ENCODE measurements at places on chromosomes 11 and 22.

- peak; percentile 59 for DNase-seq
Observed at GRCh38 chr11:40293655-40294348, 1165.7 kb downstream of the LRRC4C start.

DNA sequence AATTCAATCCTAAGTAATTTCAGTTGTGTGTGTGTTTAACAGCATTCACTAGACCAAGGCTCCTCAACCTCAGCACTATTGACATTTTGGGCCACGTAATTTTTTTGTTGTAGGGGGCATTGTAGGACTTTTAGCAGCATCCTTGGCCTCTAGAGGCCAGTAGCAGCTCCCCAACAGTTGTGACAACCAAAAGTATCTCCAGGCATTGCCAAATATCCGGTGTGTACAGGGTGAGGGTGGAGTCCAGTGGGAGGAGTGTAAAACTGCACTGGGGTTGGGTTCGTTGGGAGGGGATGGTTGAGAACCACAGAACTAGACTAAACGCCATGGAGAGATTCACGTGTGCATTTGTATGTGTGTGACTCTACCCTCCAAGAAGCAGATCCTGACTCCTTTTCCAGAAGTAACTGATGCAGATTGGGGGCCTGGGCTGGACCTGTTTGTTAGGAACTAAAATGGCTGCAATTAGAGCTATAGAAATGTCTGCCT, 5.9 kb upstream of the PHF21A start:
- DNase-seq = peak; percentile 90

DNA sequence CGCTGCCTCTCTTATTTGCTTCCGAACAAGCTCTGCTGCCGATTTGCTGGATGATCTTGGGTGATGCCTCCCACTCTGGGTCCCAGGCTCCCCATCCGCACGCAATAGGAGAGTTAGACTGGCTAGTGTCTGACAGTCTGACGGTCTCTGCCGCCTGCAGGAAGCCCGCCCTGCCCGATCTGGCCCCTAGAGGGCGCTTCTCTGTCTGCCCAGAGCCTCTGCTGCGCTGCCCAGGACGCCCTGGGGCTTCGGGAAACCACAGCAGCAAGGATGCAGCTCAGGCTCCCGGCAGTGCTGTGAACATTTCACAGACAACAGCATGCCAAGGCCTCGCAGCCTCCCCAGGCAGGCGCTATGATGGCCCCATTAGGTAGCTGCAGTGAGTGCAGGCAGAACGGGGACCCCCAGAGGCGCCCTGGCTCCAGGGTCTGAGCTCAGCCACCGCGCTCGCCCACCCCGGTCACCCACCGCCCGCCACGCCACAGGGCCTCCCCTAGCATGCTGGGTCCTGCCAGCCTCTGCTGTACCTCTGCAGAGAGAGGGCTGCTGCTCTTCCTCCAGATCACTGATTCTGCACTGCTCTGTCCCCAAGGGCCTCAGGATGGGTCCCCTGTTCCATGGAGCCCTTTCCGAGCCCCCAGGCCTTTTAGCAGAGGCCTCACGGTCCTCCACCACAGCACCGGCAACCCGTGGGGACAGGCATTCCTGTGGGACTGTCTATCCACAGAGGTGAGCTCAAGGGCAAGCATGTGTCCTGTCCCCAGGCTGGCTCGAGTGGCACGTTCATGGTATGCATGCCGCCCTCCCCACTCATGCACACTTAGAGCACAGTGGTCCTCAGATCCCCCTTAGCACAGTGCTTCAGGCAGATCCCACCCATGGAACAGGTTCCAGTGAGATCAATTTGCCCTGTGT, 4.3 kb upstream of the BAIAP2L2 start:
- DNase-seq = peak; percentile 73

- DNase-seq = no peak
Observed at GRCh38 chr11:71153005-71153390, 99.4 kb downstream of the SHANK2 start.

GRCh38 chr11:96014217-96014616, 90.3 kb upstream of the MTMR2 start:
- DNase-seq = no peak

DNA sequence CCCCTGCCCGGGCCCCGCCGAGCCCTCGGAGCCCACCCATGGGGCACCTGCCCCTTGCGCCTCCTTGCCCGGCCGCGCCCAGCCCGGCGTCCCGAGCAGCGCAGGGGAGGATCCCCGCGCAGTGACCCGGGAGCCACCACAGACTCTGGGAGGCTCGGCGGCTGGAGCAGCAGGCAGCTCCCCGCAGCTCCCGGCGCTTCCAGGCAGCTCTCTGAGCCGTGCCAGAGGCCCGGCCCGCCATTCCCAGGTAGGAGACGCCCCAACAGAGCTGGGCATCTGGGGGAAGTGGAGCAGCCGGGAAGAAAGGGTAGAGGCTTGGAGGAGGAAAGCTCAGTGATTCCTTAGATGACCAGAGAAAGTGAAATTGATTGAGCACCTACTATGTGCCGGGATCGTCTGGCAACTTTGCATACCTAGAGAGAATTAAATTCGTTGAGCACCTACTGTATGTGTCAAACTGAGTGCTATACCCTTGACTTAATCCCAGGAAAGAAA, 670 bp downstream of the RASD2 start:
- DNase-seq = no peak

- peak; percentile 90 for DNase-seq
Observed at GRCh38 chr22:46734830-46735453, 3.1 kb downstream of the CERK start.

DNA sequence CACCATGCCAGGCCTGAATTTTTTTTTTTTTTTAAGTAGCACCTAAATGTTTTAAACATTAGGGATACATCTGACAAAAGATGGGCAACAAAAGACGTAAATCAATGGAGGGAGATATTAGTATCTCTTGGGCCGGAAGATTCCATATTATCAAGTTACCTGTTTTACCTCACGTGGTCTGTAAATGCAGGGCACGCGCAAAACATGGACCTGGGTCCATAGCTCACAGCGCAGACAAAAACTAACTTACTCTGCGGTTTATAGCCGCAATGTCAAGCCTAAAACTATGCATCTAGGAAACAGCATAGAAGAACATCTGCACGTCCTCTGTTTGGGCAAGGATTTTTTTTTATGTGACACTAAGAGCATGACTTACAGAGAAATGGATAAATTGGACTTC, 31.5 kb upstream of the PANX2 start:
- peak; percentile 40 for DNase-seq

DNA sequence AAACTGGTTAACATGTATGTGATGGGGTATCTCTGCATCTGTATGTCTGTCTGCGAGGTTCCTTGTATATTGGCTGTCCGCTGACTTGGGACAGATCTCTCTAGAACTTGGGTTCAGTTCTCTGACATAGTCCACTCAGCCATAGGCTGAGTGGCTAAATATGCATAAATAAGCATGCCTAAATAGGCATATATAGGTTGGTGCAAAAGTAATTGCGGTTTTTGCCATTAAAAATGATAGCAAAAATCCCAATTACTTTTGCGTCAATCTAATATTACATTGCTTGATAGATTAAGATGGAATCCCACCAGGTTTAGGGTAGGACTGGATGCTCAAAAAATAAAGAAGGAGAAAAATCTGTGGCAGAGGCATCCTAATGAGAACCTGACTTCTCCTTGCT, 8.8 kb downstream of the LRRC55 start:
- DNase-seq = no peak

GRCh38 chr11:83437939-83438338, 151.8 kb upstream of the CCDC90B start:
- no peak for DNase-seq

DNA sequence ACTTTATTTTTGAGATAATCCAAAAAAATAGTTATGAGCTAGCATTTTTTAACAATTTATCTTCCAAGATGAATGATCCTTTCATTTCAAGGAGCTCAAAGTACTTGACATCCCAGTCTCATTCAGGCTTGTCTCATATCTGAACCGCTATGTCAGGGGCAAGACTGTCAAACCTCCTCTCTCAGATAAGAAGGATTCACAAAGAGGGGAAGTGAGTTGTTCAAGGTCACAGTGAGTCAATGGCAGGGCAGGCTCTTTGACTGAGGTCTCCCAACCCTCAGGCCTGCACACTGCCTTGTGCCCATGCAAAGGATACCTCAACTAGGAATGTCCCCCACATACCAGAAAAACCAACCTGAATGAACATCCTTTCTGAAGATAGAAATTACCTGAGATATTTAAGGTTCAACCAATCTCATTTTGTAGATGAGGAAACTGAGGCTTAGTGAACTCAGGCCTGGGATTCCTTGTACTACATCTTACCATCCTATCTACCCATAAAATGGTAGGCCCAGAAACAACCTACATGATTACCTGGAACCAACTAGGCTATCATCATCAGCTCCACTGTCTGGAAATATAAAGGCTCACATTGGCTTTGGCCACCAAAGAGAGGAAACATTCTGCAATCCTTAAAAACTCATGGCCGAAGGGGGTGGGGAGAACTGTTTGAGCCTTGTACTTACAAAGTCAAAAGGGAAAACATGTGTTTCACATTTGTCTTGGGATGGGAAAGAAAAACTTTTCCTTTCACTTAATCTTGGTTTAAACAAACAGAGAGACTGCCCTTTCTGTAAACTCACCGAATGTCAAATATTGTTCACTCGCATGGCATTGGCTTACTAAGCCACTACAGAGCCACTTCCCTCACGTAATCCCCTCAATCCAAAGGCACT, 51.1 kb downstream of the LIF start:
- DNase-seq = no peak

- peak; percentile 64 for DNase-seq
Observed at GRCh38 chr22:35539910-35540594, 579 bp upstream of the RASD2 start.

DNA sequence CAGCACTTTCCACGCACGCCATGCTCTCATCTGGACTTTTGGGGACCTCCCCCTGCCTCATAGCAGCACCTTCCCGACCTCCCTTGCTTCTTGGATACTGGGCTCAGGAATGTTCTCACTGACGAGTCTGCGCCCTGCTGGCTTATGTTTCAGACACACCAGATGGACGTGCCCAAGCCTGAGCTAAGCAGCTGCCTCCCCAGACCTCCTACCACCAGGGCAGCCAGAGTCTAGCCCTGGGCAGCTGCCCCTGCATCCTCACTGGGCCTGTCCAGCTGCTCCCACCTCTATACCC, 13.2 kb upstream of the RGL4 start:
- DNase-seq = no peak

- DNase-seq = no peak
Observed at GRCh38 chr11:110830747-110831146, 118.5 kb upstream of the ARHGAP20 start.

- DNase-seq = no peak
Observed at GRCh38 chr22:29391546-29391945, 3.2 kb upstream of the AP1B1 start.

DNA sequence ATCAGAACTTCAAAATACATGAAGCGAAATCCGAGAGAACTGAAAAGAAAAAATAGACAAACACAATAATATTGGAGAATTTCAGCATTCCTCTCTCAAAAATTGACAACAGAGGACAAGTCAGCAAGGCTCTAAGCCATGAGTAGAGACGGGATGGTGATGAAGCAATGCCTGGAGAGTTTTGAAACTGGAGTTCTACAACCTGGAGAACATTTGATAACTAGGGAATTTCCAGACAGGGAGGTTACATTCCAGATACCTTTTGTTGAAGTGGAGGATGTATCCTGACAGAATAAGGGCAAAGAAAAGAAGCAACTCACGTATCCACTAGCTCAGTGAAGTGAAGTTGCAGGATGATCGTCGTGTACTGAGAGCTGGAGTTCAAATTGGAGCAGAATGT, 291.4 kb downstream of the CTTN start:
- DNase-seq = no peak

DNA sequence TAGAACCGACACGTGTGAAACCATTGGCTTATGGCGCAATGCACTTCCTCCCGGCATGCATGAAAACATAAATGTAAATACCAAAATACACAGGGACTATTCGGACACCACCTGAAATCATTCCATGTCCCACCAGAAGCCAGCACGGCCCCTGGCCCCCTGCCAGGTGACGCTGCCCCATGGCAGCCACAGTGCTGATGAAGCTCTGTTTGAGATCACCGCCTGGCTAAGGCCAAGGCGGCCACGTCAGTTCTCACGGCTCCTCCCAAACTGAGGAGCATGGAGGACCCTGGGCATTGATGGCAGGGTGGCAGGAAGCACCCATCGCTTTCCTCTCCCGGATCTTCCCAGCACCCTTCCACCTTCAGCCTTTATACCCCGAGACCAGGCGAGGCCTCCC, 89.5 kb downstream of the CDKN1C start:
- DNase-seq = no peak

DNA sequence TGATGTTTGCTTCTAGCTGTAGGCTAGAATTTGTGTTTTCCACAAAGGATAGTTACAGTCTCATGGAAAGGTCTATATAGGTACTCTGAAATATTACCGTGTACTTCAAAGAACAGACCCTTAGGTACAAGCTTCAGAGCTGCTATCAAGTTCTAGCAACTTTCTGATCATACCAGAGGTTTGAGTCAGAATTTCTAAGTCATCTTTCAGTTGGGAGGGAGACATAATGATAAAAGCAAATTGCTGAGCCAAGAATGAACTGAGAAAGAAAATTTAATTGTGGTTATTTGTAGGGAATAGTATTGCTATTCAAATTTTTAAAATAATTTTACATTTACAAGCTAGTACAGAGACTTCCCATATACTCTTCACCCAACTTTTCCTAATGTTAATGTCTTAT, 19.9 kb upstream of the ME3 start:
- DNase-seq = no peak

DNA sequence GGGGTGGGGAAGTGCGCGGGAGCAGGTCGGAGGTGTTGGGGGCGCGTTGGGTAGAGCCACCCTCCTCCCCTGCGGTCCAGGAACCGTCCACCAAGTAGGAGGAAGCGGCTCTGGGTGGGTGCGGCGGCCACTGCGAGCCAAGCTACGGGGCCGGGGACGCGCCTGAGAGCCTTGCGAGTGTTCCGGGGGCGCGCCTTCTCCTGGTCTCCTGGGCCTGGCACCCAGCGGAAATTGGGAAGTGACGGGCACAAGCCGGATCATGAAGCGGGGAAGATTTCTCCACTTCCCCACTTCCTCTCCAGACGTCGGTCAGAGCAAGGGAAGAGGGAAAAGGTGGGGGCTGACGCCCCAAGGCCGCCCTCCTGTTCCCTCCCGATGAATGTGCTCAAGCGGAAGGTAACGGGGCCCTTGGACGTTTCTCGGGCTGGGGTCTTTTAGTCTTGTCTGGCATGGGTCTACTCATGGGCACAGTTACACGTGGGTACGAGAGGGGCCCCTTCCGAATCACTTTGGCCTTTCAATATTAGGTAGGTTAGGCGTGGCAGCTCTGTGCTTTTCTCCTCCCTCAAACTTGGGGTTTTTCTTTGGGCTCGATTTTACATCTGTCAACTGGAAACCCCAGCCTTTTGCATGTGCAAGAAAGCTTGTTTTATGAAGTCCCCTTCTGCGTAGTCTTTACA, 865 bp downstream of the RBM14 start:
- DNase-seq = peak; percentile 34

GRCh38 chr11:76119032-76119431, 87.3 kb downstream of the WNT11 start:
- DNase-seq = no peak

- no peak for DNase-seq
Observed at GRCh38 chr11:12727563-12728211, 53.5 kb downstream of the TEAD1 start.

Measured in NAMALWA (cell line).